ENCODE measurements at places on chromosomes 6 and 20.

DNA sequence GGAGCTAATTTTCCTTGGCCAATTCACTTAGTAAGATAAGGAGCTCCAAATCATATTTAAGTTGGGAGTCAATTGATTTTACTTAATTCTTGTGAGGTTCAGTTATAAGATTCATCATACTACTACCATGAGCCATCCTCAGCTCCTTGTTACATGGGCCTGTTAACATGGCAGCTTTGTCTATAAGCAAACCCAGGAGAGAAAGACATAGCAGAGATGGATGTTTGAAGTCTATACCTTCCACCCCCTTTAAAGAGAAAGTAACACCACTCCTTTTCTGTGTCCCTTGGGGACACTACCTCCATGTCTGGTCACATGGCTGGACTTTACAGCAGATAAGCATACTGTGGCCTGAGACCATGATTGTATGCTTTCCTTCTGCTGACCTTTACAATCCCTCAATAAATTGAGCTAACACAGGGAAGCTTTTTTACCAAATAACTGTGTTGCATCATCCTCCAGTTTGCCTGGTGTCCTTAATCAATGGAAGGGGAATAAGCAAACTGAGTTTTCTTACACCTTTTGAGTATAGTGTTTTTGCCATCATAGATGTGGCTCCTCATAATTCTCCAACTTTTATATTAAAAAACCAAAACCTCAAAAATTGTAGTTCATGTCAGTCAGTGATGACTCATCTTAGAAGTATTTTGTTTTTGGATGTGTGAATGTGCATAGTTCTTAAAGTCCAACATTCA, 9.8 kb upstream of the ZNFX1 start:
- no peak for DNase-seq

DNA sequence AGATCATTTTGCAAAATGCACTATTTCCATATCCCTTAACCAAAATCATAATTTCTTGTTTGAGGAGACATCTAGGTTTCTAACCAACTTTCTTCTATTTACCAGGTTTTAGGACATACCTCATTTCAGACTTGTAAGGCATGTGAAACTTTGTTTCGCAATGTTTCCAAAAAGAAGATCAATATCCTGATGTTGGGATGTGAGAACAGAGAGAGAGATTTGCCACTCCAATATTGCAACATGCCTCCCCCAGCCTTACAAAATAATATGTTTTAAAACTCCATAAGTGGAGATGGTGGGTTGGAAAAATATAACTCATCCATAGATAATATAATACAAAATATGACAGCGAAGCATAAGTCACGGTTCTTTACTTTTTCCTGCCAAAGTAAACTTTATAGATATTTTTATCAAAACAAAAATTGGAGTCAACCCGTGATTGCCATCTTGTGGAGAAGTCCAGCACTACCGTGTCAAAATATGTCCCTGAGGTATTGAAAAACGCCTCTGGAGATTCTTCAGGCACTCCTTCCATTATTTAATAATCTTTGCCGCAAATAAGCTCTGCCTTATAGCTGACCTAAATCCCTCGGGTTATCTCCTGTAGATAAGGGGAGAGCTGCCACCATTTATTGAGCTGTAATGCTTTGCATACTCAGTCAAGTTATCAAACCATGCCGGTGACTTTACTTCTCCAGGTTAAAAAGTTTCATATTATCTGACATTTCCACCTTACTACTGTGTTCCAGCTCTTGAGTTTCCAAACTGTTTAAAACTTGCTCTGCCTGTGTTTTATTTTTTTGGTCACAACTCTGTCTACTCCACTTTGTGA, 534.2 kb downstream of the HACE1 start:
- DNase-seq, result no peak

- DNase-seq, result no peak
These were observed 20.5 kb downstream of the SPDEF start for GRCh38 chr6:34535646-34536045.

GRCh38 chr6:118207947-118208346, 300.9 kb downstream of the SLC35F1 start:
- no peak for DNase-seq

GRCh38 chr6:145621776-145622175, 113.5 kb downstream of the EPM2A start:
- DNase-seq, result no peak

- no peak for DNase-seq
These were observed 4.4 kb upstream of the OLIG3 start for GRCh38 chr6:137498481-137499190.

DNA sequence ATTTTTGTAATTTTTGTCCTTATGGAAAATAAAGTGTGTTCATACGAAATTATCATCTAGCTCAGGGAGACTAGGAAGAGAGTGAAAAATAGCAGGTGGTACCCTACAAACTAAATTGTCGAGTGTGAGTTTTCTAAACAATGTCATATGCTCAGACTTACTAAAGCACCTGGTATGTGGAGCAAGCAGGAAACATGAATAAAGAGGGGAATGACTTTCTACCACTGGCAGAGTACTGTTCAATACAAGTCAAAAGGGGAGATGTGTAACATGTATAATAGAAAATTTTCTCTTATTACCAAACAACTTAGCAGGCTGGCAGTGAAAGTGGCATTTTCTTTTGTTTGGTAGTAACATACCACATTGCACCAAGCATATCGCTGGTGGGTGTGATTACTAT, 36.1 kb downstream of the CTNNBL1 start:
- no peak for DNase-seq

GRCh38 chr6:73704798-73705197, 8.8 kb downstream of the CD109 start:
- DNase-seq, result no peak

GRCh38 chr6:20208687-20209378, 3.4 kb downstream of the MBOAT1 start:
- DNase-seq, result no peak

GRCh38 chr6:53556986-53557715, 12.2 kb upstream of the GCLC start:
- DNase-seq, result no peak

DNA sequence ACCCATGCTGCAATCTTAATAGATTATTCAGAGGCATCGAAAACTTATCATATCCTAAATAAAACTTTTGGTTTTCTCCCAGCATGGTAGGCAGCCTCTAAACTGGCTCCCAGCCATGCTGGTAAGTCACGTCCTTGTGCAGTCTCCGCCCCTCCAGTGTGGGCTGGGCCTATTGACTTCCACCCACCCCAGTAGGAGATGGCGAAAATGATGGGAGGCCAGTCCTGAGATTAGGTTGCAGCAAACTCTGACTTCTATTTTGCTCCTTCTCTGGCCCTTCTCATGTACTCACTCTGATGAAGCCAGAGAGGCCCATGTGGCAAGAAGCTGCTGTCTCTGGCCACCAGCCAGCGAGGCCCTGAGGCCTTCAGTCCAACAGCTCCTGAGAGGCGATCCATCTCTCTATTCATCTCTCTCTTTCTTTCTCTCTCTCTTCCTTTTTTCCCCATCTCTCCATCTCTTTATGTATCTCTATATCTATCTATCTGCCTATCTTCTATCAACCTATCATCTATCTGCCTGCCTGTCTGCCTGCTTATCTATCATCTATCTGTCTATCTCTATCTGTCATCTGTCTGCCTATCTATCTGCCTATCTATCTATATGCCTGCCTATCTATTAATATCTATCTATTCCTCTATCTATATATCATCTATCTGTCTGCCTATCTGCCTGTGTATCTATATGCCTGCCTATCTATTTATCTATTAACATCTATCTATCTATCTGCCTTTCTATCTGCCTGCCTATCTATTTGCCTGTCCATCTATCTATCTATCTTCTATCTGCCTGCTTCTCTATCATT, 52.7 kb upstream of the STX16 start:
- DNase-seq, result no peak

DNA sequence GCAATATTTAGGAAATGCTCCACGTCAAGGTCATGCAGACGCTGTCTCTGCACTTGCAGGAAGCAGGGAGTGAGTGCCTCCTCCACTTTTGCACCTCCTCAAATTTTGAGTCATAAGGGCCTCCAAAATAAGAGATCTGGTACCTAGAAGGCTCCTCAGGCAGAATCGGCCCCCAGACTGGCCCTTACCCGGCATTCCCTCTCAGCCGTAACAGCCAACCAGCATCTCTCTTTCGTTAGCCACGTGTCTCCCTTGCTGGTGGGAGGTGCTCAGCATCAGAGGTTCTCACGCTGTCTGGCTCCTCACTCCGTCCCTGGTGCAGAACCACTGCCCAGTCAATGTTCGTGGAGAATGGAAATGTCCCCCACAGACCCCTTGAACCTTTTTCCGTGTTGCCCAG, 75.3 kb downstream of the ANKRD60 start:
- DNase-seq, result no peak

DNA sequence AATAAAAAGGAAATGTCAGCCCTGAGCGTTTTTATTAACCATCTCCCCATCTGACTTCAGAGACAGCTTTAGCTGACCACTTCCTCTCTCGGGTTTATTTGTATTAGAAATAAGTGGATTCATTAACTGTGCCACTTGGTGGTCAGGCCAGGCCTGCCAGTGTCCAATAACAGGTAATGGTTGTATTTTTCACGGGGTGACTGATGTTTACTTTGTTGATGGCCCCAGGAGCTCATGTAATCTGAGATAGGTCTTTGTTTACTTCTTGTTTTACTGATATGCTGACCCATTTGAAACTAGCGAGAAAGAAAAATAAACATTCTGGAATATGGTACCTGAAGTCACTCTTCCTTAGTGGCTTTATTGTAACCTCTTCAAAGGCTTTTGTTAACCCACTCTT, 504.3 kb upstream of the SLC35B3 start:
- no peak for DNase-seq

DNA sequence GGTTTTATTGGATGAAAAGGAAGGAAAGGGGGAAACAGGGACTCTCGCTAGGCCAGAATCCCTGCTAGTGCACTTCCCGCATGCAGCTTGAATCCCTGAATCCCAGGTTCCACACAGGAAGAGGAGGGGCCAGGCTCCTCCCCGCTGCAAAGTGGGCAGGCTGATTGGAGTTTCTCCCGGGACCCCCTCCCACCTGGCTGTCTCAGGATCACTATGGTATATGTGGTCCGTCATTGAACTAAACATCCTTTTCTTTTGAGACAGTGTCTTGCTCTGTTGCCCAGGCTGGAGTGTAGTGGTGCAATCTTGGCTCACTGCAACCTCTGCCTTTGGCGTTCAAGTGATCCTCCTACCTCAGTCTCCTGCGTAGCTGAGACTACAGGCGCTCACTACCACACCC, 70.7 kb downstream of the FAM50B start:
- DNase-seq, result no peak

All from CD4-positive, alpha-beta T cell treated with Interleukin-4 for 1 hour (primary cell).